ENCODE measurements at places on chromosomes 5 and 9.

DNA sequence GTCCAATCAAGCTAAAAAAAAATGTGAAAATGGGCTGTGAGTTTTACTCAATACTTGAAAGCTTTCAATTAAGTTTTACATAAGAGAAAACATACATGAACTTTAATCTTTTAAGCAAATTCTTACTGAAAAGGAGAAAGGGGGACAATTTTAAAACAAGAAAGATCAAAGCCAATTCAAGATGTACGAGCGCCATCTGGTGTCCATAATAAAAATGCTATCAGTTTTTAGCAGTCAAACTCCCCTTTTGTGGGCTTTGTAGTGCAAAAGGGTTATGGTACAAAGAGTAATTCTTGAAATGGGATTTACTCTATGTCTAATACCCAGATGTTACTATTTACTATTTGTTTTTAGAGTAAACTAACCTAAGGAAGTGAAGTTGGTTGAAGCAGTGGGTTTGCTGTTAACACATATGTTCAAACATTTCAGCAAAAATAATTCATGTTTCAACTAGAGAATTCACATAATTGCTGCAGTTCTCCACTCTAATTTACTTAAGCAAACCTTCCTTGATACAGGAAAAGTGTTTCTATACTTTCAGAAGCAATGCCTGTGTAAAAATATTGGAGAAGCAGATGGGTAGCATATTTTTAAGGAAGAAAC is 228.2 kb upstream of the TYRP1 start:
- no peak for DNase-seq

DNA sequence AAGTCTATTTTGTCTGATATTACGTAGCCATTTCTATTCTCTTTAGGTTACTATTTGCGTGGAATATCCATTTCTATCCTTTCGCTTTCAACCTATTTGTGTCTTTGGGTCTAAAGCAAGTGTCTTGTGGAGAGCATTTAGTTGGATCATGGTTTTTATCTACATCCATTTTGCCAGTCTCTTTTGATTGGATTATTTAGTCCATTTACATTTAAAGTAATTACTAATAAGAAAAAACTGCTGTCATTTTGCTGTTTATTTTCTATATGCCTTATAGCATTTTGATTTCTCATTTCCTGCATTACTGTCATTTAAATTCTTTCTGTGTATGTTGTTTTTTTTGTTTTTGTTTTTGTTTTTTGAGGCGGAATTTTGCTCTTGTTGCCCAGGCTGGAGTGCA is 26.0 kb upstream of the UBQLN1 start:
- DNase-seq, result no peak

- DNase-seq, result no peak
Measured at GRCh38 chr5:91049112-91049511, 334.0 kb downstream of the ARRDC3 start.

GRCh38 chr5:119174578-119175163 is 103.8 kb downstream of the DMXL1 start:
- no peak for DNase-seq

DNA sequence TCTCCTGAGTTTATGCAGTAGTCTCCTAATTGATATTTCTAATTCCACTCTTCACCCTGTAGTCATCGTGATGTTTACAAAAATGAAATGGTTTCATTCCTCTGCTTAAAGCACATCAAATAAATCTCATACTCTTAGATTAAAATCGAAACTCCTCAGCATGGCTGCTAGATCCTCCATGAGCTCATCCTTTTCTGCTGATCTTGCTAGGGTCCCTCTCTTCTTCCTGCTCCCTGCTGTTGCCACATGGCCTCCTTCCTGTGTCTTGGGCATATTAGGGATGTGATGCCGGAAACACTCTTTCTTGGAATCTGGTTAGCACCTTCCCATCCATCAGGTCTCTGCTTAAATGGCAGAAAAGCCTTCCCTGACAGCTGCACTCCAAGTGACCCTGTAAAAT is 59.5 kb upstream of the MEGF10 start:
- no peak for DNase-seq

- DNase-seq, result no peak
Measured at GRCh38 chr9:113238859-113239232, 17.5 kb downstream of the SLC31A1 start.

DNA sequence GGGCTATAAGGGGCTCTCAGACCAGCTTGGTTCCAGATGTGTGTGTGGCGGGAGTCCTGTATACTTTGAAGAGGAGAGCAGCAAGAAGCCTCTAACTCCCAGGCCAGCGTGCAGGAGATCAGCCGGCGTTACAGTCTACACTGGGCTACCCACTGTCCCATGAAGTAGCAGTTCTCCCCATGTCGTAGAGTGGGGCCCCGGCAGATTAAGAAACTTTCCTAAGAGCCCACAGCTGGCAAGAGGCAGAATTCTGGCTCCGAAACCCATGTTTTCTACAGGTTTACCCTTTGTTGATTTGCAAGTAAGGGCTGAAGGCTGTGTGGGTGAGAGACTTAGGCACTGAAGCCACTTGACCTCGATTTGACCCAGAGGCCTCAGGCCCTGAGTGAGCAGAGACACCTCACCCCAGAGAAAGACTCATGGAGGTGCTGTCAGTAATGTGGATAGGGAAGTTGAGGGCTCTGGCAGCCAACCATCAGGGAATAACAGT is 881 bp upstream of the B4GALT1 start:
- no peak for DNase-seq

- DNase-seq, result no peak
Measured at GRCh38 chr9:122463828-122464632, 13.7 kb downstream of the OR1J1 start.

- DNase-seq, result no peak
Measured at GRCh38 chr9:111559000-111559610, 34.1 kb downstream of the ZNF483 start.

GRCh38 chr5:98130261-98131035 is 643.0 kb upstream of the RGMB start:
- DNase-seq, result no peak

- no peak for DNase-seq
Measured at GRCh38 chr9:4225291-4226028, 74.4 kb downstream of the GLIS3 start.

- no peak for DNase-seq
Measured at GRCh38 chr9:136694163-136694871, 7.1 kb upstream of the AGPAT2 start.

DNA sequence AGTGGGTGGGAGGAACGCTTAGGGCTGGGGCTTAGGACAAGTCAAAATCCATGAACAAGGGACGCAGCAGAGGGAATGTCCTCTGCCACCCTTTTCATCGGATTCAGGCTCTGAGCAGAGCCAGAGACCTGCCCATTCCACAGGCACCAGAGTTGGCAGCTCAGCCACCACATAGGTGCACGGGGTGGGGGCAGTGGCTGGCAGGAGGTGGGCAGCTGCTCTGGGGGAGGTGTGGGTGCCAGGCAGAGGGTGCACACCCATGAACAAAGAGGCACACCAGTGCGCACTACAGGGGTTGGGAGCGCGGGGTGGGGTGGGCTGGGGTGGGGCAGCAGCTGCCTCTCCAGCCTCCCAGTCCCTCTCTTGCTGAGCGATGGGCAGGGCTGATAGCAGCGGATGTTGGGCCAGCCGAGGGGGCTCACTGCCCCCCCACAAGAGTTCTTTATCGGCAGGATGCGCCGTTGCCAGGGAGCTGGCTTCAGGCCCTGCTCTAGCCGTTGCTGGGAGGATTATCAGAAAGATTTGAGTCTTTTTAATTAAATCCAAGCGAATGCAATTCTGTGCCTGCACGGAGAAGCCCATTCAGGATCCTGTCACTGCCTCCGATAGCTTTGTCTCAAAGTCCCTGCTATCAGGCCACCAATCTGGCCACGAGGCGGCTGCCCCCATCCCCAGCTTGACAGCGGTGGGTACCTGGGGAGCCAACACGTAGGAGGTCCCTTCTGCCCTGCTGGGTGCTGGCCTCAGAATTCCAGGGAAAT is 64.3 kb upstream of the LMX1B start:
- no peak for DNase-seq

DNA sequence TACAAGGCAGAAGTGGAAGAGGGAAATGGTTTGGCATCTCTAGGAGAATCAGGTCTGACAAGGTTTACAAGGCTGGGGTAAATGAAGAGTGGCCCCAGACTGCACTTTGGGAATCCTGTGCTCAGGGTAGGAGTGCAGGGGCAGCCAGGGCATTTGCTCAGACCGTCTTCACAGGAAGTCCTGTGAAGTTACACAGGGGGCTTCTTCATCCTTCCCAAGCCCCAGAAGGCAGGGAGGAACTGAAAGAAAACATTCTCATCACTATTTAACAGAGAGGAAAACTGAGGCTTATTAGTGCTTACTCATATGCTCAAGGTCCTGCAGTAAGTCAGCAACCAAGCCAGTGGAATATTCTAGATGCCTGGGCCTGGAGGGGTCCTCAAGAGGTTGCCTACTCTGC is 80.7 kb downstream of the NRG2 start:
- no peak for DNase-seq

Data from activated CD8-positive, alpha-beta memory T cell treated with anti-CD3 and anti-CD28 coated beads for 1 hour (primary cell).